ENCODE measurements at places on chromosomes 7 and 10. TPM values are rescaled to one million over a fixed set of nuclear protein-coding genes. Genes with fewer than 3 reads are reported as not detected.

Gene HOXA5
- polyA plus RNA-seq, result 12.8 TPM

Gene STRIP2
- 0.76 TPM for polyA plus RNA-seq

- DNase-seq, result no peak
Observed at GRCh38 chr7:102978284-102978683, 65.5 kb downstream of the LRRC17 start.

GRCh38 chr7:2612445-2613097 is 19.2 kb upstream of the TTYH3 start:
- peak; percentile 50 for DNase-seq

Gene WDFY4
- 0.15 TPM for polyA plus RNA-seq

DNA sequence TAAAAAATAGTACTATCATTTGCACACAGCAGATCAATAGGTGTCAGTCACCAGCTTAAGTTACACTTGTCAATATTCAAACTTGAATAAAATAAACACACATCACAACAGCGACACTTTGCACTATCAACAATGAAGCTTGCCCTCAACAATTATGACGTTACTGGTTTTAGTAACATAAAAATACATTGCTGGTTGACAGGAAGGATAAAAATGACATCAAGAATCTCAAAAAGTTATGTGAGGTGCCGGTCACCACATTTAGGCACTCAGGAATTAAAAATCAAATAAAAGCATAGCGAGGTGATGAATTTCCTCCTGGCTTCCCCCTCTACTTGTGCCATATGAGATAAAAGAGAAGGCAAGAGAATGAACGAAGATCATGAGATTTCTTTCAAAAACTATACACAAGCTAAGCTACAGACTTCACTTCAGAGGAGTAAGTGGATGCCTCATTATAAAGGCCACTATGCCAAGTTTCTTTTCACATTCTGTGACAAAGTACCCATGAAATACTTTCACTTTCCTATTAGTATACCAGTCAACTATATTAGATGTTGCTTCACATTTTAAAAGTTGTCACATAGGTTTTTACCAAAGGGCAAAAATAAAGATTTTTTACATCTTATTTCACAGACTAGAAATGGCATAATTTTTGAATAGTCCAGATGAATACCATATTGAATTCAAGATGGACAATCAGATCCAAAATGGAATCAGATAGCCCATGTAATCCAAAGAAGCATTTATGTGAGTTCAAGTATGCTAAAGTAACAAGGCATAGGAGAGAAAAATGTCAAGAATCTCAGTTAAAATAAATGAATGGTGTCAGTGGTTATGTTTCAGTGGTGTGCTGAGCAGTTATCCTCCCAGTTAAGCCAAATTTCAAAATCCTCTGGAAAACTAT is 3.6 kb downstream of the CCDC71L start:
- no peak for DNase-seq

DNA sequence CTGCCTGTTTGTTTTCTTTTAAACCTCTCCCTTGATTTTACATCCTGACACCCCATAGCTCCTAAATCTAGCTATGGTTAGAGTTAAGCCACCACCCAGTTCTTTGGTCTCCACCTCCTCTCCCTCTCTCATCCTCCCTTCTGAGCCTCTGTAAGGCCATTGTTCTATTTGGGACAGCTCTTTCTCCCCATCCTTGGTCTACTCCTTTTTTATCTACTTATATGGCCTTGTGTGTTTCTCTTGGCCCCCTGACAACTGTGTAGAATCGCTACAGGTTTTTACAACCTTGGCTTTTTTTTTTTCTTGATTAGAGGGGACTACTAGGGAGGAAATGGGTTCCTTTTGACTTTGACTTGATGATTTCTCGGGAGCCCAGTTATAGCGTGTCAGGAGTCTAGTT is 3.4 kb upstream of the ITIH5 start:
- no peak for DNase-seq

GRCh38 chr7:16063221-16063620 is 358.1 kb downstream of the CRPPA start:
- DNase-seq, result no peak

DNA sequence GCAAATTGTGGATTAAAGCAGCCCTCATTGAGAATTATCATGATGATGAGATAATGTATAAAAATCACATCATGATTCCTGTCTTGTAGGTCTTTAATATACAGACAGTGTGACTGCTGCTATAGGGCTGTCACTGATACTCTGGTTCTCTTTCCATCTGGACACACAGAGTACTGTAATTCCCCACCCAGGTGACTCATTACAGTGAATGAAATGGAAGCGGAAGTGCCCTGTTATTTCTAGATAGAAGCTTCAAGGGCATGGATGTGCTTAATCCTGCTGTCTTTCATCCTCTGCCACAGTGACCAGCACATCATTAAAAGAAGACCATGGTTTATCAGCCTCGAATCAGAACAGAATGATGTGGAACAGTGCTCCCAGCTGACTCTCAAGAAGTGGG is 1234.0 kb downstream of the SORCS3 start:
- no peak for DNase-seq

GRCh38 chr7:17474724-17475344 is 176.4 kb downstream of the AHR start:
- DNase-seq, result no peak

- peak; percentile 40 for DNase-seq
Observed at GRCh38 chr10:22477334-22478287, 132.3 kb downstream of the SPAG6 start.

DNA sequence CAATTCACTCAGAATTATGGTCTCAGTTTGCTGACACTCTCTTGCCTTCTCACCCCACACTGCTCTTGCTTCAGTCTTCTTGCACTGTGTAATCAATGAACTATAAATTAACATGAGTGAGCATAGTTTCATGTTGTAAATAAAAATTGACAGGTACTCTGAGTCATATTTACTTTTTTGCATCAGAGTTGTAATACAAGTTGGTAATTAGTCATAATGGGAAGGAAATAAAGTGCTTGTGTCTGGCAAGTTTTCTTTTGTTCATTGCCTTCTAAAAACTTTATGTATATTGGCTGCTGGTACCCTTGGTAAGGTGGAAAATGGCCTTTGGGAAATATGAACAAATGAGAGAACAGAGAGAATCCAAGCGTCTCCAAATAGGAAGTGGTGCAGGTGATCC is 169.3 kb upstream of the MAGI2 start:
- no peak for DNase-seq

DNA sequence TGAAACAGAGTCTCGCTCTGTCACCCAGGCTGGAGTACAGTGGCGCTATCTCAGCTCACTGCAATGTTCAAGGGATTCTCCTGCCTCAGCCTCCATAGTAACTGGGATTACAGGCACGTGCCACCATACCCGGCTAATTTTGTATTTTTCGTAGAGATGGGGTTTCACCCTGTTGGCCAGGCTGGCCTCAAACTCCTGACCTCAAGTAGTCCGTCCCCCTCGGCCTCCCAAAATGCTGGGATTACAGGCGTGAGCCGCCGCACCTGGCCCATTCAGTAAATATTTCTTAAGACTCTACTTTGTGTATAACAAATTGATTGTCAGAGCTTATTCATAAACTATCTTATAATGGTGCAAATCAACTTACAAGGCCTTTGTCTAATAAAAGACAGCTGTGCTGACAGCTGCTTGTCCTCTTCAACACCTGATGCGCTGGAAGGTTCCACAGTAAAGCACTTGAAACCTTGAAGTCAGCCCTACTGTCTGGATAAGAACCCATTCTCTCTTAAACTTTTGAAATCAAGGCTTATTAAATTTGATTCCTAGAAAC is 14.7 kb downstream of the ECHDC3 start:
- DNase-seq, result no peak

Gene HOXA3
- polyA plus RNA-seq, result 2.8 TPM

Gene KCNH2
- 4.0 TPM for polyA plus RNA-seq

- no peak for DNase-seq
Observed at GRCh38 chr7:107560898-107561516, 2.7 kb downstream of the COG5 start.

Gene TAC1
- polyA plus RNA-seq, result 0.25 TPM

Gene GRID2IP
- polyA plus RNA-seq, result 0.25 TPM

Gene SMKR1
- 0.76 TPM for polyA plus RNA-seq

Gene CYP2C19
- 0.31 TPM for polyA plus RNA-seq

Gene YKT6
- 58.7 TPM for polyA plus RNA-seq

Gene SLC29A3
- 3.7 TPM for polyA plus RNA-seq

DNA sequence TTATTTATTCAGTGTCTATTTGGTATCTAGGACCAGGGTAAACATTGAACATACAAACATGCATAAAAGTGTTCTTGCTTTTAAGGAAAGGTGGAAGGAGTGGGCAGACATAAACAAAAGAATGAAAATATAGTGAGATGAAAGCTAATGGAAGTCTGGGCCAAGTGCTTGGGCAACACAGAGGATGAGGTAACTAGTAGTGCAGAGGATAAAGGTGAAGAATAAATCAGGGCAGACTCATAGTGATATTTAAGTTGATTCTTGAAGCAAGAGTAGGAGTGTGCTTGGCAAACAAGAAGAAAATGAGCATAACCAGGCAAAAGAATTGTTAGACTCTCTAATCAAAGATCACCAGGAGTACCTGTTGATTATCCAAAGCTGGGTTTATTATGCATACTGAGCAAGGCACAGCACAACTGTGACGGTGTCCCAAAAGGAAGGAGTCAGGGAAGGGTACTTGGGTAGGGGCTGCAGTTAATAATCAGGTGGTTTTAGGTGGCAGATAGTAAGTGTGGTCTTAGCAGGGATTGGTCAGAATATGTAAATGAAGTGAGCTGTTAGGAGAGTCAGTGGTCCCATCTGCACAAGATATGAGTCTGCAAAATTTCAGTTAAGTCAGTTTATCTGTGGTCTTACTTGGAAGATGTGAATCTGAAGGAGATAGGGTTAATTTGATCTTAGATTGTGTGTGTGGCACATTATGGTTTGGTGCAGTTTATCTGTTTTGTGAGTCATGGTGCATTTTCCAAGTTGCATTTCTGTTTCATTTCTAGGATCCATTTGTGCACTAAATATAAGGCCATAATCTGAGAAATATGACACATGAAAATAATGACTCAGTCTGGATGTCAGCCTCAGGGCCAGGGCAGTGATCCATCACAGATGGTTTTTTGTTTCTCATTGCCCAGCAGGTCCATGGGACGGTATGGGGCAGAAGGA is 30.6 kb upstream of the TAX1BP1 start:
- DNase-seq, result no peak

DNA sequence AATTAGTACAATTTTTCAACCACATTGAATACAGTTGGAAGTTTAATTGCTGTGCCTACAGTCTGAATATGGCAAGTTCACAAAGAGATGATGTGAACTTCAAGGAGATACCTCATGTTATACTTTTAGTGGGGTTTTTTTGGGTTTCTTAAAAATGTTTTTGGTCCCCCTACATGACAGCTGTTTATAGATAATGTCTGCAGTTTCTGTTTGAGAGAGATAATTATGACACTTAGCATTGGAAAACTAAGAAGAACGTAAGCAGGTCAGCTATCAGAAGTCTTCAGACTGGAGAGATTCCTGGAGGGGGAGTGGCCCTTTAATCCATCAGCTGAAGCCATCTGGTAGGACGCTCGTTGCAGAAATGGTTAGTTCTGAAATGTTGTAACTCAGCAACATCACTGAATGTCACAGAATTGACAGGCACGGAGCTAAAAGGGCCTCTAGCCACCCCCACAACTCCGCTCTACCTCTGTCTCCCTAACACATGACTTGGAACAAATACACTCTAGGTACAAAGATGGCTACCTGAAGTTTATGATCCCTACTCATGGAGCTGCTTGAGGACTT is 29.0 kb downstream of the TIMM23 start:
- no peak for DNase-seq

Gene HOXA1
- polyA plus RNA-seq, result 0.31 TPM

Gene CYP3A4
- not detected for polyA plus RNA-seq

GRCh38 chr10:132373241-132373955 is 23.6 kb upstream of the PWWP2B start:
- DNase-seq, result no peak

Gene SYT15
- 0.12 TPM for polyA plus RNA-seq

DNA sequence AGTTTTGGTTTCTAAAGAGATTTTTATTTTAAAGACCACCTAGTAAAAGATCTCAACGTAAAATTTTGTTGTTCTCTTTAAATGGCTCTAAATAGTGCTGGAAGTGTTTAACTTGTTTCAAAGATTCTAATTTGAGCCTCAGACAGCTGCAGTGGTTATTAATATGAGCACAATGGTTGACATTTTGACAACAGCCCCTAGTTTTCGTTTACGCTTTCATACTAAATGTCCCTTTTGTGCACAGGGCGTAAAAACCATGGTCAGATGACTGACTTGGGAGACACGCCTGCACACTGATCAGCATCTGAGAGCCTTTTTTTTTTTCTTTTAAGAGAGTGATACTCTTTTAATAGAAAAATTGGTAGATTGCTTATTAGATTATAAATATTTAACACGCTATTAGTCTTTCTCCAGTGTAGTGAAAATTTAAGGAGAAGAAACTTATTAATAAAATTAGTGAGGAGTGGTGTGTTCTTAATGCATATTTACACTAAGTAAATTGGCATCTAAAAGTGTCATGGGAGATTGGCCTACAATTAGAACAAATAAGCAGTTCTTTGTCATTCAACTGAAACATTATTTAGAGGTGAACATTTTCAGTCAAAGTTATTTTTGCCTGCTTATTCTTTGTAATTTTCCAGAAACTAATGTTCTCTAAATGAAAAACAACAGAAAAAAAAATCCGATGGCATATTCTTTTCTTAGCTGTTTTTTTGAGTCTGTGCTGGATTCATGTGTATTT is 182.8 kb upstream of the PHYHIPL start:
- DNase-seq, result no peak

Gene FFAR4
- polyA plus RNA-seq, result not detected

GRCh38 chr10:59538623-59539022 is 171.0 kb downstream of the SLC16A9 start:
- DNase-seq, result no peak

DNA sequence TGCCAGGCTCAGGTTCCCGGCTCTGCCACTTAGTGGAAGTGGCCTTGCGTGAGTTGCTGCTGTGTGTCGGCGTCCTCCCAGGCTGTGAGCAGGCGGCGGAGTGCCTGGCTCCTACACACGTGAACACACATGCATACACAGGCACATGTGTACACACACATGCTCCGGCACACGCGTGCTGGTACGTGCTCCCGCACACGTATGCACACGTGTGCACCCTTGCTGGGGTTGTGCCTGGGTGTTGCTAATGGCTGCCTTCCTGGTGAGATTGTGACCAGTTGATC is 107.6 kb downstream of the INPP5A start:
- no peak for DNase-seq

Gene INMT
- polyA plus RNA-seq, result 7.2 TPM

GRCh38 chr10:48526011-48526821 is 78.7 kb downstream of the ARHGAP22 start:
- peak; percentile 58 for DNase-seq

Gene JAZF1
- 5.8 TPM for polyA plus RNA-seq

- no peak for DNase-seq
Observed at GRCh38 chr7:50125766-50126165, 32.7 kb upstream of the ZPBP start.

Gene MOSPD3
- polyA plus RNA-seq, result 20.4 TPM

DNA sequence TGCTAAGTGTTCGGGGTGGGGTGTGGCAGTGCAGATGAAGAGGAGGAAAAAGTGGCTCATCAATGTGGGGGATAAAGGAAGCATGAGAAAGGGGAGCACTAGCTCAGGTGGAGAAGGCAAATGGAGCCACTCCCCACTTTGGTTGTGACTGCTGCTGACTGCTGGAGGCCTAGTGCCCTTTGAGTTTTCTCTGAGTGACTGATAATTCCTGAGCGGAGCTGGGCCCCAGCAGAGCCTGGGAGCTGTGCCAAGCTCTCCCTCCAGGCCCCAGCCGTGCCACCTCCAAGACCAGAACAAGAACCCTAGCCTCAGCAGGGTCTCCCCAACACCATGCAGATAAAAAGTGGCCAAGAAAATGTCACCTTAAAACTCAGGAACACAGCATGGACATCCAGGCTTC is 9.7 kb upstream of the RASSF4 start:
- peak; percentile 64 for DNase-seq
